ENCODE measurements at places on chromosomes 1 and 21.
A peak's percentile ranks its signal among the peaks of the same experiment; 100 is the strongest.

- DNase-seq: no peak
These were observed 61.0 kb downstream of the RUNX1 start for GRCh38 chr21:34988139-34988538.

GRCh38 chr21:31030367-31031106, 7.7 kb downstream of the KRTAP19-8 start:
- no peak for DNase-seq

GRCh38 chr1:199931666-199932377, 95.7 kb upstream of the NR5A2 start:
- peak; percentile 1 for DNase-seq

- DNase-seq: no peak
These were observed 84.8 kb upstream of the CACYBP start for GRCh38 chr1:174914991-174915390.

GRCh38 chr1:1788136-1788535, 9.9 kb upstream of the NADK start:
- DNase-seq: no peak

DNA sequence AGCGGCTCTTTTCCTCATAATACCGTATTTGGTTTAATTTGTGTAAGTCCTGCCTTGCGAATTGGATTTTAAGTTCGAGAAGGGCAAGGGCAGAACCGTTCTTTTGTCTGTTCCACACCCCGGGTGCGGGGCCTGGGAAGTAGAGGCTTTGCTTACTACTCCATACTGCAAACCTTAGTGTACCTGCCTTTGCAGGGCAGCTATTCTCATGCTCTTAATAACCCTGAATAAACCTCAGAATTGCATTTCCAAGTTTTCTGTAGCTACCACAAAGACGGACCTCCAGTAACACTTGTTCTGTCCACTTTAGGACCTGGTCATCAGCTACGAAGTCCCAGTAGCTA, 657 bp upstream of the HNRNPU start:
- no peak for DNase-seq

- no peak for DNase-seq
These were observed 7.6 kb upstream of the FNBP1L start for GRCh38 chr1:93440272-93440671.

- no peak for DNase-seq
These were observed 48.9 kb upstream of the TADA1 start for GRCh38 chr1:166924823-166925541.

GRCh38 chr1:28449904-28450303, 55.9 kb upstream of the RCC1 start:
- DNase-seq: no peak

GRCh38 chr1:229657993-229658755, 32.1 kb downstream of the URB2 start:
- DNase-seq: no peak

DNA sequence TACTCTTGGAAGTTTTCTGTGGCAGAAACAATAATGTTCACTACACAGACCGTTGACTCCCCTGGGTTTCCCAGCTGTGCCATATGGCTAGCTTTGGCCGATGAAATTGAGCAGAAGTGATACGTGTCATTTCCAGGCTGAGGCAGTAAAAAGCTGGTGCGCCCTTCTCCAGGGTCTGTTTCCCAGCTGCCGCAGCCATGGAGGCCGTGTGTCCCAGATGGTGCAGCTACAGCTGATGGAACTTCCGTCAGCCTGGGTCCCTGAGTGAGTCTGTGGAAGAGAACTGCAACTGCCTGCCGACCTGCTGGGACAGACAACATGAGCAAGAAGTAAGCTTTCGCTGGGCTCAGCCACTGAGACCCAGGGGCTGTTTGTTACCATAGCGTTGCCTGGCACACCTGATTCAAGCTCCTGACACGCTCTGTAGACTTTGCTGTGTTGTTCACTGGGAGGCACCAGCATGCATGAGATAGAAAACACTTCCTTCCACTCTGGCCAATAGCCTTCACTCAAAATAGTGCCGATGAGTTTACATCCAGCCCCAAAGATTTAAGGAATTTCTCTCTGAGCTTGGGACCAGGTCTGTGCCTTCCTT, 116.3 kb upstream of the SLC25A33 start:
- DNase-seq: no peak

GRCh38 chr1:194268839-194269238, 1082.4 kb upstream of the B3GALT2 start:
- DNase-seq: no peak

- DNase-seq: peak; percentile 46
These were observed 146.0 kb upstream of the JUN start for GRCh38 chr1:58929671-58930325.

DNA sequence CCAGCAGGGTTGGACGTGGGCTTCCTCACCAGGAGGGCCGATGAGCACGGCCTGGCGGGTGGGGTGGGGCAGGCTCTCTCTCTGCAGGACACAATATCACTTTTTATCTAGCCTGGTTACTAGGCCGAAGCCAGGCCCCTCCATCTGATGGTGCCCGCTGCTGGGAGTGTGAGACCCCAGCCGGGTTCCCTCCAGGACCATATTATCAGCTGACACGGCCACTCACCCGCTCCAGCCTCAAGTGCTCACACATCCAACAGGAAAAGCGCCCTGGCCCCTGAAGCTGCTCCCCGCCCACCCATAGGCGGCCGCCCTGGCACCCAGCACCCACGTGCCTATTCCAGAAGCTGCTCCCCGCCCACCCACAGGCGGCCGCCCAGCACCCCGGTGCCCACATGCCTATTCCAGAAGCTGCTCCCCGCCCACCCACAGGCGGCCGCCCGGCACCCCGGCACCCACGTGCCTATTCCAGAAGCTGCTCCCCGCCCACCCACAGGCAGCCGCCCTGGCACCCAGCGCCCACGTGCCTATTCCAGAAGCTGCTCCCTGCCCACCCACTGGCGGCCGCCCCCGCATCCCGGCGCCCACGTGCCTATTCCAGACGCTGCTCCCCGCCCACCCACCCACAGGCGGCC, 5.0 kb downstream of the SLC19A1 start:
- DNase-seq: no peak

DNA sequence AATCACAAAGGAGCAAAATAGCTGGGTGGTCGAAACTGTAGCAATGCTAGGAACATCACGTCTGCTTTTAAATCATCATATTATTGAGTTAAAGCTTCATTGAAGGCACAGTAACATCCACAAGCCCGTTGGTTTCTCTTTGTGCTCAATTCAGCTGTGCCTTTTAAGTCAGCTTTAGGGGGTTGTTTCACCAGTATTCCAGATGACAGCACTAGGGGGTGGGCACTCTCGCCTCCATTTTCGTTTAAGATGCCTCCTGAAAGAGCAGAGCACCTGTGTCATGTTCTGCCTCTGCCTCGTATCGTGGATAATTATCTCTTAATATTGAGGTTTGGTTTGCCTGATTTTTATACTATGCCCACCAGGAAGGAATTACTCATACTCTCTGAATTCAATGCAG, 139.8 kb upstream of the PTBP2 start:
- DNase-seq: no peak

GRCh38 chr21:24045775-24046215, 1561.5 kb downstream of the MRPL39 start:
- DNase-seq: no peak

- DNase-seq: peak; percentile 80
These were observed 14.4 kb downstream of the CELSR2 start for GRCh38 chr1:109263597-109264378.

GRCh38 chr1:64755361-64755760, 10.5 kb downstream of the RAVER2 start:
- DNase-seq: no peak

DNA sequence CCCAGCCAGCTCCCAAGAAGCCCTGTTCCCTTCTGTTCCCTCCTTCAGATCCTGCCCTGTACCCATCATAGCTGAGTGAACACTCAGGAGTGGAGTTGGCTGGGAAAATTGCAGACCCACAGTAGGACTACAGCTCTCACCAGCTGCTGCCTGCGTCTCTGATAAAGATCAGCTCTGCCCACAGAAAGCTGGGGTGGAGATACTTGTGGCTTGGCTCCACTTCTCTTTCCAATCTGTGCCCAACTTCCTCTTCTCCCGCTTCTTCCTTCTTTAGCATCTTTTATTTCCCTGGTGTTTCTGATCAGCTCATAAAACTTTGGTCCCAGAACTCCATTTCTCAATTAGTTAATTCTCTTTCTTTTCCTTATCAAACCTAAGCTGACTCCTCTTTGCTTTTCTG, 5.5 kb upstream of the CD1A start:
- no peak for DNase-seq

DNA sequence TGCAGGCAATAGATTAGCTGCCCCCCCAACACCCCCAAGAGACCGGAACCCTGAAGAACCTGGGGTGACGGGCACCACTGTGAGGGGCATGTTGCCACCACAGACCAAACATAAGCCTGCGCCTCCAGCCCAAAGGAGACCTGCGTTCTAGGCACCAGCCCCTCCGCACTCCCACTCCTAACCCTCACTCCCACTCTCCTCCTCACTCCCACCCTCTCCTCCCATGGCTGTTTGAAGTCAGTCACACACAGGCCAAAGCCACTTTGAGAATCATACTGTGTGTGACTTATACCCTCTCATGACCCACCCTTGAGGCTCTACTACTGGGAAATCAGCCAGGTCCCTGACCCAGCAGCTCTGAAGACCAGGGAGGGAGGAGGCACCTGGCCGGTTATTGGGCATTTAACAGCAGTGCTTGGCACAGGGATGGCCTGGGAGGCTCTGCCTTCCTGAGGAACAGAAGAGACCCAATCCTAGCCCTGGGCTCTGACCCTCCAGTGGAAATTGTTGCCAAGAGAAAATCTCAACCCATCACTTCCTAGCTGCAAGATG, 43.5 kb downstream of the FBXO2 start:
- DNase-seq: no peak

GRCh38 chr1:81304187-81304586, 496.5 kb upstream of the ADGRL2 start:
- no peak for DNase-seq

DNA sequence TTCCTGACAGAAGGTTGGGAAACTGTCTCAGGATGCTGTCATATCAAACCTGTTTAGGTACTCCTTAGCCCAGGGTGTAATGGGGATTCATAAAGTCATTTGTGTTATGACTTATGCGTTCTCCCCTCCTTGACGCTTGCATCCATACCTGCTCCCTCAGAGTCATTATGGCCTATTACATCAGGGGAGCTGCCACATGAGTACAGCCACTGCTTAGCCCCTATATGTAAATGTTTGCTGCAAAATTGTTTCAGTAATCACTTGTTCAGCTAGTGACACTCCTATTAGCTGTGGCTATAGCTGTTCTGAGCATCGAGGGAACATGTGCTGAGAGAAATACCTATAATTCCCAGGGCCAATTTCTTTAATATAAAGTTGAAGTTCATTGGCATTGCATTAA, 10.5 kb downstream of the NTNG1 start:
- no peak for DNase-seq

DNA sequence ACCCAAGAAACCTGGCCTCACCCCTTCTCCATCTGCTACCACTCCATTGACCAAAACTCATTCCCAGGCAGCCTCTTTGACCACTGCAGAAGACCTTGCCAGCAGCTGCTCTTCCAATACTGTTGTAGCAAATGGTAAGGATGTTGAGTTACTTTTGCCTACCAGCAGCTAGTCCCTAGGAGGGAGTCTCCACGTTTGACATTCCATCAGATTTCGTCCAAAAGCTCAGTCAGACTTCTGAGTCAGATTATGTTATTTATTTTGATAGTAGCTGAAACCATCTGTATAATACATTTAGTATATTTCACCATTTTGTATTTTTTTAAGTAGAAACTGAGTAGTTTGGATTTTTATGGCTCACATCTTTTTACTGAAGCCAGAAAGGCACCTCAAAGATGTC, 51.5 kb upstream of the WNT2B start:
- DNase-seq: no peak

DNA sequence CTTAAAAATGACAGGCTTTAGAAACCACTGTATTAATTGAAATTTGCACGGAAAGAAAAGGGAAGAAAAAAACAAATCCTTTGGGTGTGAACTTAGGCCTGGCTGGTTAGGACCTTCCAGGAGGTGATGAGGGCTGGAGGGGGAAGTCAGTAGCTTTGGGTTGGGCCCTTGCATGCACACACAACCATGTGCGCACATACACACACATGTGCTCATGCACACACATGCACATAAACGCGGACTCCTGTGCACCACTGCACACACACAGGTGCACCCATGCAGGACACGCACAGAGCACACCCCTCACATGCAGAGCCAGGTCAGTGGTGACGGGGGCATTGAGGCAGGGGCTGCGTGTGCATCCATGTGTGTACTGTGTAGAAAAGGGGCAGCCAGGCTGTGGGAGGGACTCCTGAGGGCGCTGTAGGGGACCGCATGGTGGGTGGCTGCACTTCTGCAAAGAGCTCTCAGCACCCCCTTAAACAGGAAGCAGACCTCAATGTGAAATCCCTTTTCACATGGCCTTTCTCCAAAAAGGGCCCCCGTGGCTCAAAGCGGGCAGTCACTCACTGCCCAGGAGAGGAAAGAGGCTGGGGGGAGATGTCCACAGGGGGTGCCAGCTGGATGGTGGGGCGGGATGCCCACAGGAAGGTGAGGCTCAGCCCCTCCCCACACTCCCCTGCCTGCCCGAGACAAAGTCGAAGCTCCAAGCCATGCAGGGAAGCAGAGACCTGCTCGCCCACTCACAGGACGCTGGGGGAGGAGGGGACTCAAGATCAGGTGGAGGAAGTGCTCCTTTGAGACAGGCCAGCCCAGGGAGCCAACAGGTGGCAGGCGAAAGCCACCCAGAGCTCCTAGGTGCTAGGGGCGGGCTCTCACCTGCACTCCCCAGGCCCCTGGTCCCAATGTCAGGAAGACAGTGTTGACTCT, 95.2 kb downstream of the ITPKB start:
- DNase-seq: peak; percentile 45

DNA sequence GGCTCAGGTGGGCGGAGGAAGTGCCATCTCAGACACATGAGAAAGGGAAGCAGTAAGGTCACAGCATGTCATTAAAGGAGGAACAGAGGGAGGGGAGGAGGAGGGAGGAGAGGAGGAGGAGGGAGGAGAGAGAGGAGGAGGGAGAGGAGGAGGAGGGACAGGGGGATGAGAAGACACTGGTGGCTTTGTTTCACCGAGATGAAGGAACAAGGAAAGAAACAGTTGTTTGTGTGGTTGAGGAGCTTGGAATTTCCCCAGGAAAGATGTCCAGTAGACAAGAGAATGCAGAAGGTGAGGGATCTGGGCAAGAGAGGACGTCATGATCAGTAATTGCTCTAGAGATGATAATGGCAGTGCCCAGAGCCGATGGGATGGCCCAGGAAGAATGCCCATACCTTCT, 97.7 kb downstream of the AJAP1 start:
- DNase-seq: no peak

GRCh38 chr1:84374991-84375696, 23.1 kb upstream of the DNASE2B start:
- DNase-seq: no peak

DNA sequence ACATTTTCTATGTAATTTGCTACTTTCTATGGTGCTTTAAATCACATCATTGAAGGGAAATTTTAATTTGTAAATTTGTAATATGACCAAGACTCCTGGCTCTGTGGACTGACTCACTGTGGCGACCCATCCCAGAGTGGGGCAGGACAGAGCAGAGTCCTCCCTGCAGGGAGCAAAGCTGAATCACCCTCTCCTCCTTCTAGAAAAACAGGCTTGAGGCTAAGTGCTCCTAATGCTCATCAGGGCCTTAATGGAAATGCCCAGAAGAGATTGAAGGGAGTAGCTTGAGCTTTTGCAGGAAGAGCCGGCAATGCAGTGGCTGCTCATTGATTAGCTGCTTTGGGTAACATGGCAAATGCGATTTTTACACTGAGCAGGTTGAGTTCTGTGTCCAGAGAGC, 16.8 kb downstream of the S100A10 start:
- DNase-seq: no peak
